ENCODE measurements at places on chromosomes 5 and 9.

GRCh38 chr5:180084638-180085561 lies 13.3 kb upstream of the RNF130 start:
- no peak for DNase-seq

DNA sequence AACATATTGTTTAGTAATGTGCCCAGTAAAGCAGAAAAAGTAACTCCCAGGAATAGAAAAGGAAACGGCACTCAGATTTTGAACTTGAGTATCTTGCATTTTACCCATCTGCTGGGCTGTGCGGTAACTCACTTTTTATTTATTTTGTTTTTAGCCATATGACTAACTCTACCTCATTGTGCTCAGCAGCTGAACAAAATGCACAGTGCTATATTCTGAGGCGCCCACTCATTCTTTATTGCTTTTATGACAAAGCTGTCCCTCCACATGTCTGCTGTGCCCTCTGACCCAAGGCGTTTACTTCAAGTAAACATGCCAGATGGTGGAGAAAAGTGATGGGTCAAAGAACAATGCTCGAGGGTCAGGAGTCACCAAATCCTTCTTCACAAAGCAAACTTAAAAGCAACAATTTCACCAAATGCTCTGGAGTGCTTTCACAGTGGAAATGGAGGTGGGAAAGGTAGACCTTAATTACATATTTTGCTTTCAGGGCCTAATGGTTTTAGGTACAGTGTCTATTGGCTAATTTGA lies 215.2 kb upstream of the ELAVL2 start:
- no peak for DNase-seq

GRCh38 chr5:10633271-10634049 lies 69.6 kb downstream of the ANKRD33B start:
- DNase-seq = no peak

- DNase-seq = no peak
These were observed 65.6 kb downstream of the COL5A1 start for GRCh38 chr9:134707031-134707680.

DNA sequence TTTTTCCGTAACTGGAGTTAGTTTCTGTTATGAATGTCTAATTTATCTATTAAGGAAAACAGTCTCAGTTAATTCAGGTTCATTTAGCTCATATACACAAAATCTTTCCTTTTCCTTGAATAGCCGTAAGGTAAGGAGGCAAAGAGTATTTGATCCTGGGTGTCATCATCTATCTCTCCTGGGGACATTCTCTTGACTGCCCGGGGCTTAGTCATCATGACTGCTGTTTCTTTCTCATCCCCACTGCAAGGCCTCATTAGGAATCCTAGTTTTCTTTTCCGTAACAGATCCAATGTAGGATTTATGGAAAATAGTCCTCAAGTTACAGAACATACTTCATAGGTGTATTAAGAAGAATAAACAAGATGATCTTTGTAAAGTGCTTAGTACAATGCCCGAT lies 134.9 kb upstream of the CHD1 start:
- DNase-seq = no peak

GRCh38 chr9:34405719-34406118 lies 29.0 kb upstream of the MYORG start:
- peak; percentile 39 for DNase-seq

- DNase-seq = no peak
These were observed 1196.6 kb upstream of the CDH18 start for GRCh38 chr5:21184581-21184980.

DNA sequence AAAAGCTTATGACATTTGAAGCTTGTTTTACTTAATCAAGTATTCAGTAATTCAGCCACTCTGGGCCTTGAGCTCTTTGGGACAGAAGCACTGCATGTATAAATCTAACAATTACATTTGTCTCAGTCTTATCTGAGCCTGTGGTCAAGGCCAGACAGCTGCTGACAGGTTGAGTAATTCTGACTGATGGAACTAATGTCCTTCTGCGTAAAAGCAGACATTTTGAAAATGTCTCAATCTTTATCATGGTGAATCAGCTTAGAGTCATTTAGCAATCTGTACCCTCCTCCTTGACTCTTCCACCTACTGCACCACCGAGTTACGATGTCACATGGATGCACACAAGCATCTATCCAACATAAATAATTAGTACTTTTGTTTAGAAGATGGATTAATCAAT lies 400.0 kb downstream of the ARRDC3 start:
- peak; percentile 85 for DNase-seq

DNA sequence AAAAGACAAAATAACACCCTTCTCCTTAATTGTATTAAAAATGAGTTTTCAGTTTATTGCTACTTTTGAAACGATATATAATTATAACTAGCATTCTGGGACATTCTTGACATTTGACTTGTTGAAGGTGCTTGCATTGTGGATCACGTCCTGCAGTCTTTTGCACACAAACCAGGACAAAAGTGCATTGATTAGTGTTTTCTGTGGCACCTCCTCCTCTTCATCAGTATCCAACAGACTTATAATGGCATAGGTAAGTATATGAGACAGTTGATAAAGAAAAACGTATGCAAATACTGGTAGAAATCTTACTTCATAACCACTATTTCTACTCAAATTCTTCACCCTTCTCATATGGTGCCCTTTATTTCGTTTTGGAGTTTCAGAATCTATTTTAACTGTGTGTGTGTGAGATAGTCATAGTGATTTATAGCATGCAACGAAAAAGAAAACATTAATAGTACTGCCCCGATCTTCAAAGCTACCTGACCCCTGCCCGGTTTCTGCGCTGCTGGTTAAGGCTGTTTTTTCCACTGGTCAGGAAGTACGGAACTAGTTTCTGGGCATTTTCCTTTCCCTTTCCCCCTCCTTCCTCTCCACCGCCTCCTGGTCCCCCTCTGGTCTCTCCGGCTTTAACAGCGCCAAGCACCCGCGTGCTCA lies 639 bp upstream of the RASA1 start:
- no peak for DNase-seq

DNA sequence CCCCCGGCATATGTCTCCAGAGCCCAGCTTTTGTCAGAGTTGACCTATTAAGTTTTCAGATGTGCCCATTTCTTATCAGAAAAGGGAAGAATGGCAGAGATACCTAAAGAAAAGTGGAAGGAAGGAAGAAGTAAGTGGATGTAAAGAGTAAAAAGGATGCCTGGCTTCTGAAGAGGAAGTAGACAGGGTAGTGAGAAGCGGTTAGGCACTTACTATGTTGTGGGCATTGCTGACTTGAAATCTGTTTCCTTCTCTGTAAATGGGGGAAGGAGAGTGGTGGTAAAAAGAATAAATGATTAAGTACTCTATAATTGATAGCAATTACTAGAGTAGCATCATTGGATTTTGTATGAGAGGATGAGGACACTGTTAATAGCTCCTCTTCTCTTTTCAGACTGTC lies 9.9 kb downstream of the ANP32B start:
- no peak for DNase-seq

DNA sequence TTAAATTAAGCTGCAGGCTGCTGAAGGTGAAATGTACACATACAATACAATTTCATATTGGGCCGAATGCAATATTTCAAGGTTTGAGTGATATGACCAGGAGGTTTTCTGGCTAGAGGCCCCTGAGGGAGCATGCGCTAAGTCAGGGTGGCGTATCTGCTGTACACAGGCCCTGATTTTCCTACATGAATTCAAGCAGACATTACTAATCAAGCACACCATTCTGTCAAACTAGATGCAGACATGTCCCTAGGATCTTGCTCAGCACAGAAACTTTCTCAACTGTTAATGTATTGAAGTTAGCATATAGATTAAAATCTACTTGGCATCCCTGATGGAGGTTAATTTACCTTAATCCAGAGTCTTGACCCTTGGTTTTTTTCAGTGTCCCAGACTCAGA lies 10.7 kb upstream of the LECT2 start:
- no peak for DNase-seq

DNA sequence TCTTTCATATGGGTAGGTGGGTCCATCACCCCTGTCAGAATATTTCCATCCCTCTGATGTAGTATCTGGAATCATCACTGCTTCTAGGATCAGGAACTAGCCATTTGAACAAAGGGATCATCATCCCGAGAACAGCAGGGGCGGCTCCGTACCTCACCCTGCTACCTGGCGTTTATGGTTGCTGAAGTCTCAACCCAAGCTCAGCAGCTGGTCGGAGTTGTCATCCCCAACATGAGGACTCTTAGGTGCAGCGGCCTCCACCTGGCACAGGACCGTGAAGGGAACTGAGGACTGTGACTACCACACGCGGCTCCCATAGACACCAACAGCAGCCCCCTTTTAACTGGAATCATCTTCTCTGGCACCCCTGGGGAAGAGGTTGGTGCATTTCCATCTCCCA lies 35.1 kb downstream of the ROR2 start:
- DNase-seq = no peak

- DNase-seq = no peak
These were observed 33.1 kb upstream of the TNPO1 start for GRCh38 chr5:72783354-72783753.
